Amniotic epithelial cell (primary cell): ENCODE measurements at places on chromosomes 6 and 20.
A peak's percentile ranks its signal among the peaks of the same experiment; 100 is the strongest.

DNA sequence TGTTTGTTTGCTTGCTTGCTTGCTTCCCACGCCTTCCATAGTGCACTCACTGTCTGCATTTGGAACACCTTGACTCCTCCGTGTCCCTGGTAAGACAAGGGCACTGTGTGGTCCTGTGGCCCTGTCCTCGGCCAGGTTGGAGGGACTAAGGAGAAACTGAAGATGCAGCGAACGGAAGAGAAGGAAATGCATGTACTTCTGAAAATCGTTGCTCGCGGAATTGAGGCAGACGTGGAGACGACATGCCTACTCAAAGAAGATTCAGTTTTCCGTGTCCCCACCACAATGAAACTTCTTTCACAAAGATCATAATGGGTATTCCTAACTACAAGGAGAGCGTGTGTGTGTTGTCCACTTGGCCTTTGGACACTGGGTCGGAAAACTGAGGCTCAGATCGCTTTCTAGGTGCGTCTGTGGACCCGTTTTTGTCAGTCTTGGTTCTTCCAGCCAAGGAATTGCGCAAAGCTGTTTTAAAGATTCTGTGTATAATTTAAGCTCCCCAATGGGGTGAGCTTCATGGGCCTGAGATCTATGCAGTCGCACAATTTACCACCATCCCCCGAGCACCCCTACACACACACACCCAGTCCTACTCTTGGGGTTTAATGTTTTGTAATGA lies 120.4 kb upstream of the ZNF184 start:
- DNase-seq, result no peak

DNA sequence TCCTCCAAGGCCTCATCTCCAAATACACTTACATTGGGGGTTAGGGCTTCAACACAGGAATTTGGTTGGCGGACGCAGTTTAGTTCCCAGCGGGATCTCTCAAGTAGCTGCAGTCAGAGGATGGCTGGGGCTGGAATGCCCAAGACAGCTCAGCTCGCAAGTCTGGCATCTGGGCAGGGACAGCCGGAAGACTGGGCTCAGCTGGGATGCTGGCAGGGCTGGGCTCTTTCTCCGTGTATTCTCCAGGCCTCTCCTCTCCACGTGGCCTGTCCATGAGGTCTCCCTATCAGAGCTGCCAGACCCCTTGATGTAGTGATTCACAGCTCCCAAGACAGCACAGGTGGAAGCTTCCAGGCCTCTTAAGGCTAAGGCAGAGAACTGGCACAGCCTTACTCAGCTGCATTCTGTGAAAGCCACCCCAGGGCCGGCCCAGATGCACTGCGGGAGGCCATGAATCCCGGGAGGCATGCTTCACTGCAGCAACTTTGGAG lies 5.0 kb downstream of the FGD2 start:
- no peak for DNase-seq

DNA sequence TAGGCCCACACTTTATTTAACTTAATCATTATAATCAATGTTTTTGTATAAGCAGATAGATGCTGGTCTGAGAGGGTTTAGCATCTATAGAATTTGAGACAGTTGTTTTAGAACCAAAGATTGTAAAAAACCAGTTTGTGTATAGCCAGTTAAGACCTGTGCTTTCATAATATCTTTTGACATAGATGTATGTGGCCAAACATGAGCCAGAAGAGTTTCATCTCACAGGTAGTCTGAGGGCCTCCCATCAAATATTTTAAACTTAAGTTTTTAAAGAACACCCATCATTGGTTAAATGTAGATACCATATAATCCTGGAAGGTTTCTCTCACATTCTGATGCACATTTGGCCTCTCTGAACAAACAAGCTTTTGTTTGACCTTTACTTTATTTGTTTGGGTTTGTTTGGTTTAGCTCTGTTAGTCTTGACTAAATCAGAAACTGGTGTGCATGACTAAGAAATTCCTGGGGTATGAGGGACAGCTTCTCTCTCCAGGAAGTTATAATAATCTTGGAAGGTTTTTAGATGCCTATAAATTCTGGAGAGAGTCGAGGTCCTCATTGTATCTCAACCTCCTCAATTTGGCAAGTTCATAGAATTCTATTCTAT lies 58.0 kb upstream of the TMEM200A start:
- DNase-seq, result peak; percentile 46

GRCh38 chr6:158257781-158258180 lies 54.5 kb upstream of the TULP4 start:
- DNase-seq, result no peak

- DNase-seq, result peak; percentile 68
Observed at GRCh38 chr6:15948930-15949900, 179.7 kb upstream of the MYLIP start.

DNA sequence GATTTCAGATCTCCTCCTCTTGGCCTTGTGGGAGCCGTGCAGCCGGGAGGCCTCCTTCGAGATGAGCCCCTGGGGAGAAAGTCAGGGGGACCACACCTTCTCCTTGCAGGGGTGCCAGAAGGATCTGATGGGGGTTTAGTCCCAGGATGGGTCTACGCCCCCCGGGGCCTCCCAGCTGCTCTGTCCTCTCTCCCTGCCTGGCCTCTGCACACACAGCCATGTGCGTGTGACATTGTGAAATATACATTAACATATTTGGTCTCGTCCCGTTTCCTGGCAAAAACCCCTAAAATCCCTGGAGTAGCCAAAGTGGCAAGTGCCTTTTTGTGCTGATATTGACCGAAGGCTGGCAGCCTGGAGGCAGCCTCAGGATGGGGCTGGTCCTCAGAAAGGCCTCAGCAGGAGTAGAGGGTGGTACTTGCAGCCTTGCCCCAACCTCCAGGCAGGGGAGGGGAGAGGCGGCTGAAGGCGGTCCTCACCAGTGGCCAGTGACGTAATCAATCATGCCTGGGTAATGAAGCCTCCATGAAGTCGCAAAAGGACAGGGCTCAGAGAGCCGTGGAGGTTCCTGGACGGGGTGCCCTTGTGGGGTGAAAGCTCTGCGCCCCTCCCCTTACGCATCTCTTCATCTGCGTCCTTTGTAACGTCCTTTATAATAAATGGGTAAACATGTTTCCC lies 5.1 kb upstream of the HELZ2 start:
- no peak for DNase-seq

GRCh38 chr6:91718198-91718597 lies 1131.3 kb upstream of the MAP3K7 start:
- no peak for DNase-seq

DNA sequence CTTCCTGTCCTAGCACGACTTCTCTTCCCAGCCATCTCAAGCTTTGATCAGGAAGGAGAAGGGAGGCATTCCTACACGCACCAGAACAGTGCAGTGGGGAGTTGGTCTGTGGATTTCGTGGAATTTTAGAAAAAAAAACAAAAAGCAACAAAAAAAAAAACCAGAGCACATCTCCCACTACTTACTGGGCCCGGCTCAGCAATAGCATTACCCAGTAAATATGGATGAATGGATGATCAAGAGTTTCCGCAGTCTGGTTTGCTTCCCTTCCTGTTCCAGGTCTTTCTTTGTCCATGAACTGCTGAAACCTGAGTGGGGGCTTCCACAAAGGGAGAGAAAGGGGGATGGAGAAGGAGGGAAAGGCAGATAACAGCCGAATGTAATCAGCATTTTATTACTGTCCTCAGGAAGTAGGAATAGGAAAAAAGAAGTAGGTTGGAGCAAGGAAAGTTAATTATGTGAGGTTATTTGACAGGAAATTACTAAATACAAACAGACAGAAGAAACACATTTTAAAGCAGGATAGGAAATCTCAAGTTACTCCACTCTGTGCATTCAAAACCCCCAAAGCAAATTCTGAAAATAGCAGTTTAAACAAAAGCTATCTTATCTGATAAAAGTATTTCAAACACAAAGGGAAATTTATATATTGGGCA lies 349.0 kb downstream of the PRL start:
- peak; percentile 17 for DNase-seq

- DNase-seq, result no peak
Observed at GRCh38 chr20:46291401-46291800, 16.9 kb downstream of the CDH22 start.

DNA sequence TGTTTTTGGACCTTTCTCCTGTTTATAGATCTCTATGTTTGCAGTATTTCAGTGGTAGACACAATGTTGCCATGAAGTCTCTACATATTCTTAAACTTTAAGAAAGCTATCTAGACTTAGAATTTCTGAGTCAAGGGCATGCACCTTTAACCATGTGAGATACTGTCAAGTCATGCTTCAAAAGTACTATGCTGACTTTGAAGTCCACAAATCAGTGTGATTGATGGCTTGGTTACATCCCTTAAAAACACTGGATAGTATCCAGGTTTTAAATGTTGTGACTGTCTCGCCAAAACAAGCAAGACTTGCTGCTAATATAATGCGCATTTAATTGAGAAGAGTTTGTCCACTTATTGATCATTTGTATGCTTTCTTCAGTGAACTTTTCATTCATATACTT lies 30.5 kb downstream of the ZNF334 start:
- DNase-seq, result no peak

- DNase-seq, result no peak
Observed at GRCh38 chr6:35320031-35320410, 22.3 kb upstream of the PPARD start.

DNA sequence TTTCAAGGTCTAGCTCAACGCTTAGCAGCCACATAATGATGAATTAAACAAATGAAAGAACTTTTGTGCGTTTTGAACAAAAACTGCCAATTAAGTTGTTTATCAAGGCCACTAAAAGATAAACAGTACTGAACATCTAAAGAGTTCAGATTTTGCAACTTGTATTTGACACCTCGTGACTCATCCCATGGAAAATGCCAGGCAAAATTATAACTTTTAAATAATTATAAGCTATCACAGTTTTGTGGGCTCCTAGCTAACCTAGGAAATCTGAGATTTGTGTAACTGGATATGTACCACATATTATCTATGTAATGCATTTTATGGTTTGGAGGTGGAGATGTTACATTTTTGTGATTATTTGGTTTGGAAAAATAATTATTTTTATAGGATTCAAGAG lies 9.6 kb upstream of the BAG2 start:
- peak; percentile 63 for DNase-seq

- DNase-seq, result peak; percentile 80
Observed at GRCh38 chr20:52279706-52280105, 88.1 kb upstream of the ZFP64 start.

DNA sequence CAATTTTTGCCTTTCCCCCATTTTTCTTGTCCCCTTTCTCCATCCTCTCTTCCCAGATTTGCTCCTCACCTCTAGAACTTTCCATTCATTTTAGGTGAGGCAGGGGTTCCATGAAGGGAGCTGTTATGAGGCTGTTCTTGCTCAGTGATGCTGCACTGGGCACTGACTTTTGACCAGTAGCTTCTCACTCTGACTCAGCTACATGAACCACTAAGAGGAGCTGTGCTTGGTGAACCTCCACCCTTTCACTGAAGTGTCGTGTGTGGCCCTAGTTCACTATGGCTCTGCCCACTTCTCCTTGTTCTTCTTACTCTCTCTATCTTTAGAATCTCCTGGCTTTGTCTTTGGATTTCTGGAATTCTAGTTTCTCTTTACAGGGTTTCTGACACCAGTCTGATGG lies 307.1 kb upstream of the RNF24 start:
- DNase-seq, result no peak

DNA sequence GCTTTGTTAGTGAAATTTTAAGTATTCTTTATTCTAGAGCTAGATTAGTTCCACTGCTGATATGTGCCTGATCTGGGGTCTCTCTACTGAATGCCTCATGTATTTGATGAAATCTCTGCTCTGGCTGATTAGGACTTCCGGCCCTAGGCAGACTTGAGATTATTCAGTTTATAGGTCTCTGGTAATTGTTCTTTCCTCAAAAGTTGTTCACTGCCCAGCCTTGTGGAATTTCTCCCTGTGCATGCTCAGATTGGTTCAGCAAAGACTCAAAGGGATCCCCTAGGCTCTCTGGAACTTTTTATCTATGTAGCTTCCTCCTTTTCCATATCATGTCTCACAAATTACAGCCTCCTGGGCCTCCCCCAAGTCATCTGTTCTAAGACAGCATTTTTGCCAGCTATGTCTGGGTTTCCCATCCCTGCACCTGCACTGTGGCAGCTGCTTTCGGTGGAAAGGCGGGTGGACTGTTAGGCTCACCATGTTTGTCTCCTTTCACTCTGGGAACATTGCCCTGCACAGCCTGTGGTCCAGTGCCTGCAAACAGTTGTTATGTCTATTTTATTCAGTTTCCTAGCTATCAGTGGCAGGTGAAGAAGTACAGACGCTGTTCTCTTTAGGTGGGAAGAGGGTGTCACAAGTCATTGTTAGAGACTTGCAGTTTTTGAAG lies 73.7 kb downstream of the RPP40 start:
- DNase-seq, result peak; percentile 28

- DNase-seq, result no peak
Observed at GRCh38 chr6:14559746-14560536, 442.4 kb downstream of the CD83 start.

GRCh38 chr6:154012852-154013251 lies 26.2 kb upstream of the OPRM1 start:
- no peak for DNase-seq

GRCh38 chr6:79810871-79811270 lies 136.5 kb downstream of the ELOVL4 start:
- DNase-seq, result no peak

DNA sequence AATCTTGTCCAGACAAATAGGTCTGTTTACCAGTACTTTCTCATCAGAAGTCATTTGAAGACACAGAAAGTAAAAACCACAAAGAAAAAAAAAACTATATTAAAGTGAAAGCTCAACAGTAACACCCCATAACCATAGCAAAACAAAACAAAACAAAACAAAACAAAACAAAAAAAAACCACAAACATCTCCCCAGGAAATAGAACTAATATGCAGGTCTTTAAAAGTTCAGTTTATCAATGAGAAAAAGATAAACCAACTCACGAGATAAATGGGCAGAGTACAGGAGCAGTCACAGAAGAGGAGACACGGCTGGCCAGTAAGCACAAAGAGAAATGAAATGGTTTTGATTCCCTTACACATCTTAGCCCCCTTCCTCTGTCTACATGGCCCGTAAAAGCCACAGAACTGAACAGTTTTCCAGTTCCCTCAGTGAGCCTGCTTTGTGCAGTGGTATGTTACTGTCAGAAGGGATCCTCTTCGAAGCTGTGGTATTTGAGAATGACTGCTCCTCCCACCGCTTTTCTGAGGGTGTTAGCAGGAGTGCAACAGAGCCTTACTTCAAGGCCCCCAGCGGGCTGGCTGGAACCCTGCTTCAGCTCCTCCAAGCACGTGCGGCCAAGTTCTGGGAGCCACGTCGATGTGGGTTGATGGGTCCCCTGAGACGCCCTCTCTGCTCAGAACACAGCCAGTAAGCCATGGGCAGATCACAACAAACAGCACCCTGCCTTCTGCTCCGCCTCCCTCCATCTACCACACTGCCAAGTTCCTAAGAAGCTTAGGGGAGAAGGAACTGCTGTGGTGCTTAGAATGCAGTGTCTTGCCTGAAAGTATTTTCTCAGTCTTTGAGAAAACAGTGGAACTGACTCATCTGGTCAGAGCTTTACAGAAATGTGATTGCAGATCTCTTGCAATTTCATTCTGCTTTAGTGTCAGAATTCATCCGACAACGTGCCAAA lies 14.0 kb downstream of the UST start:
- peak; percentile 87 for DNase-seq

GRCh38 chr20:37564388-37565133 lies 36.9 kb upstream of the BLCAP start:
- DNase-seq, result no peak

DNA sequence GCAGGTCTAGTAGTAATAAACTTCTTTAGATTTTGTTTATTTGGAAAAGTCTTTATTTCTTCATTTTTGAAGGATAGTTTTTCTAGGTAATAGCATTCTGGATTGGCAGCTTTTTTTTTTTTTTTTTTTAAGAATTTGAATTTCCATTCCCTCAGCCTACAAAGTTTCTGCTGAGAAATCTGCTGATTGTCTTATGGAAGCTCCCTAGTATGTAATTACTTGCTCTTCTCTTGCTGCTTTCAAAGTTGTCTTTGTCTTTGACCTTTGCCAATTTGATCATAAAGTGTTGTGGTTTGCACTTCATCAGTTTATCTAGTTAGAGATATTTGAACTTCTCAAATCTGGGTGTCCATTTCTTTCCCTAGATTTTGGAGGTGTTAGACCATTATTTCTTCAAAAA lies 82.2 kb upstream of the GMDS start:
- DNase-seq, result no peak
